ENCODE measurements at places on chromosomes 7 and 10.

GRCh38 chr7:47340517-47340916, 241.4 kb downstream of the TNS3 start:
- DNase-seq = no peak

DNA sequence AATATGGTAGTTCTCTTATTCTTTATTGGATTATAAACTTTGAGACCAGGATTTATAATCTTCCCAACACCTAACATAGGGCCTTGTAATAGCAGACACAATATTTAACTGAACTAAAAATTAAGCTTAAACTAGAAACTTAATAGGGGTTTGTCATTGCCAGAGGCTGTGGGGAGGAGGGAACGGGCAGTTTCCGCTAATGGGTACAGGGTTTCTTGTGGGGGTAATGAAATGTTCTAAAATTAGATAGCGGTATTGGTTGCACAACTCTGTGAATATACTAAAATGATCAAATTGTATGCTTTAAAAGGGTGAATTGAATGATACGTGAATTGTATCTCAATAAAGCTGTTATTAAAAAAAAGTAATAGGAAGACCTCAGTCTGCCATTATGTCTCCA, 45.4 kb downstream of the NT5C2 start:
- DNase-seq = no peak

- DNase-seq = no peak
Measured at GRCh38 chr10:67670401-67670800, 25.6 kb downstream of the CTNNA3 start.

- DNase-seq = no peak
Measured at GRCh38 chr10:78616125-78616695, 452.6 kb upstream of the ZMIZ1 start.

GRCh38 chr7:71470830-71471229, 338.9 kb downstream of the GALNT17 start:
- no peak for DNase-seq

- DNase-seq = no peak
Measured at GRCh38 chr10:34978080-34978479, 112.1 kb downstream of the CUL2 start.

- DNase-seq = peak; percentile 42
Measured at GRCh38 chr10:49649936-49650723, 29.3 kb upstream of the C10orf53 start.

GRCh38 chr7:110645060-110645459, 445.9 kb upstream of the LRRN3 start:
- no peak for DNase-seq

DNA sequence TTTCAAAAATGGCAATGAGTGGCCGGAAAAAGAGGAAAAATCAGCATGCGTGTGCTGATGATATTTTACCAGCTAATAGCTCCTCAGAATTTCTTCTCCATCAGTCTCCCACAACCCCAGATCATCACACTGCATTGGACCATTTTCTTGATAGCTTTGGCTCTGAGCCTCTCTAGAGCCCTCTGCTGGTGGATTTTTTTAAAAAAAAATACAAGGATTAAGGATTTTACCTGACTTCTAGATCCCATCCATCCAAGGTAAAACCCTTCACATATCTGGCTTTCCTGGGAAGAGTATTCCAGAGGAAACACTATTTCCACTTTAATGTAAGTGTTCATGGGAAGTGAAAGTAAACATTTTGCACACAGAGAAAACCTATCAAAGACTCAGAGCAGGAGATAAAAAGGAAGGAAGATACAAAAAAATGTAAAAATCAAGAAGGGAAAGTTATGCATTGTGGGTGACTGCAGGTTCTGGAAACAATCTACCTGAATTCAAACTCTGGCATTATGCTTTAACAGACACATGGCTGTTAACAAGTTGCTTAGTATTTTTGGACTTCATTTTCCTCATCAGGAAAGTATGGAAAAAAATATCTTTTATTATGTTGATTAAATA, 380.9 kb downstream of the LRRTM3 start:
- DNase-seq = peak; percentile 5

GRCh38 chr10:128324058-128324827, 198.0 kb upstream of the MKI67 start:
- DNase-seq = no peak

GRCh38 chr7:44307301-44307900, 18.0 kb downstream of the CAMK2B start:
- no peak for DNase-seq

DNA sequence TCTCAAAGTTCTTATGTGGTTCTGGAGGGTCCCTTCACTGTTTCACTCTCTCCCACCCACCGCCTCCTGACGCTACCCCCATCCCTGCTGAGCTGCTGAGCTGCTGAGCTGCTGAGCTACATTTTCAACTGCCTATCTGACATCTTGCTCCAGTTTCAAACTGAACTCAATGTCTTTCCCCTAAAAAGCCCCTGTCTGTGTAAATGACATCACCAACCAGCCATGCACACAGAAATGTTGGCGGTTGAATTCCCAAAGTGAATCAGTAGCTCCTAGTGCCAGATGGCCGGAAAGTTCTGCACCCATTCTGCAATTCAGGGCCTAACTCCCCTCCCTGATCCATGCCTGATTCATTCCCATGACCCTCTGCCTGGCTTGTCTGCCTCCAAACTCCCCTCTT, 71.2 kb downstream of the WNT2 start:
- DNase-seq = no peak

DNA sequence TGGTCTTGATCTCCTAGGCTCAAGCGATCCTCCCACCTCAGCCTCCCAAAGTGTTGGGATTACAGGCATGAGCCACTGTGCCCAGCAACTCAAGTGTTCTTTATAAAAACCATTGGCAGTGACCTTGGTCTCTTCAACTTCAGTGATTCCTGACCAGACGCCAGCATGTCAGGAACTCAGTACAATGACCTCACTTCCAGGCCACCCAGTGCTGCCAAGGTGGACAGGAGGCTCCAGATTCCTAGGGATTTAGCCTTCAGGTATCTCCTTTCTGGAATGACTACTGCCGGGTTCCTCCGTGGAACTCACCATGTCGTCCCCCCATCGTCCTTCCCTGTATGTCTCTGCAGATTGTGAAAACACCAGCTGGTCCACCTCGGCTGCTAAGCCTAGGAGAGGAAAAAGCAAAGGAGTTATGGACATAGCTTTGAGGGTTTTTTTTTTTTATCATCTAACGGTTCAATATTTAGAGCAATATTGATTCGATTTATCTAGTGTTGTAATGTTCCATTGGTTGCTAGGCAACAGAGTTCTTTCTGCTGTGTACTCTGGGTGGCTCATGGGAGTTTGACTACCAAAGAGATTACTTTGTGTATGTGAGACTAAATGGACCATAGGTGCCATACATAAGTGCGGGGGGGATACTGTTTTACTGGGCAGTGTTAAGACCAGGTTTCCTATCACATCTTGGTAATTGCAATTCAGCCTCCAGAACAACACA, 425.8 kb upstream of the AUTS2 start:
- no peak for DNase-seq

DNA sequence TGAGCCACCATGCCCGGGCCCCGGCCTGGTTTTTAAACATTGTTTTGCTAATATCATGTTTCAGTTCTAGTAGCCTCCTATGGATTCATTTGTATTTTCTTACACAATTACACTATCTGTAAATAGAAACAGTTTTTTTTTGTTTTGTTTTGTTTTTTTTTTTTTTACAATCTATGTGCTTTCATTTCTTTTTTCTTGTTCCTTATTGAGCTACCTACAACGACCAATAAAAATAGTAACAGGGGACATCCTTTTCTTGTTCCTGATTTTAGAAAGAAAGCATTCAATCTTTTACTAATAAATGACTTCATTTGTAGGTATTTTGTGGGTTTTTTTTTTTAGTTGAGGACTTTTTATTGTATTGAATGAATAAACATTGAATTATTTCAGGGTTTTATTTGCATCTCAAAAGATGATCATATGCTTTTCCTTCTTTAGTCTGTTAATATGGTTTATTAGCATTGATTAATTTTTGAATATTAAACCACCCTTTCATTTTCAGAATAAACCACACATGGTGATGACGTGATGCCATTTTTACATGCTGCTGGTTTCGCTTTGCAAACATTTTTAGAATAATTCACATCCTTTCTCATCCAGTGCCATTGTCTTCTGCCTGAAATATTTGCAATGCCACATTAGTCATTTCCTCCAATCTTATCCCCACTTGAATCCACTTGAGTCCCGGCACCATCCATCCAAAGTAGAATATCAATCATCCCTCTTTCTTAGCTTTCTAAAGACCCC, 18.1 kb upstream of the AKR1E2 start:
- no peak for DNase-seq

DNA sequence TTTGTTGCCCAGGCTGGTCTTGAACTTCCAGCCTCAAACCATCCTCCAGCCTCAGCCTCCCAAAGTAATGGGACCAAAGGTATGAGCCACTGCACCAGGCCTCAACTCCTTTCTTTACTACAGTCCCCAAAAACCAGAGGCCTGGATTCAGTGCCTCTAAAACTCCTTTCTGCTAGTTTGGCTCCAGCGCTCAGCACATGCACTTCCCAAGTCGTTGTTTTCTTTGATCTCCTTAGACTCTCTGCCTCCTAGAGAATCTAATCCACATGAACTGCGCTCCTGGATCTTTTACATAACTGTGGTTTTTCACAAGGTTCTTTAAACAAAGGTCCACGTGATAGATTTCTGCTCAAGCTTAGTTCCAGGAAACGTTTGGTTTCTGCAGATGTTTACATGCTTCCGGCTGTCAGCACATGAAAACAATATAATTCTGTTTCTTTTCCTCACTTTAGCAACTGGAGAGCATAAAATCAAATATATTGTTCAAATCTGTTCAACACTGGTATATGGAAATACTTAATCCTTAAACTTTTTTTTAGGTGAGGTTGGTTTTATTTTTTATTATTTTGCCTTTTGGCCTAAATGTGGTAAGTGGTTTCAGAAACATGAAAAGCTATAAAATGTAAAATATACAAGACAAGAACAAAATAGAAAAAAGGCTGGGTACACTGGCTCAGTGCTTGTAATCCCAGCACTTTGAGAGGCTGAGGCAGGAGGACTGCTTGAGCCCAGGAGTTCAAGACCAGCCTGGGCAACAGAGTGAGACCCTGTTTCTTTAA, 270.5 kb upstream of the MKLN1 start:
- no peak for DNase-seq

DNA sequence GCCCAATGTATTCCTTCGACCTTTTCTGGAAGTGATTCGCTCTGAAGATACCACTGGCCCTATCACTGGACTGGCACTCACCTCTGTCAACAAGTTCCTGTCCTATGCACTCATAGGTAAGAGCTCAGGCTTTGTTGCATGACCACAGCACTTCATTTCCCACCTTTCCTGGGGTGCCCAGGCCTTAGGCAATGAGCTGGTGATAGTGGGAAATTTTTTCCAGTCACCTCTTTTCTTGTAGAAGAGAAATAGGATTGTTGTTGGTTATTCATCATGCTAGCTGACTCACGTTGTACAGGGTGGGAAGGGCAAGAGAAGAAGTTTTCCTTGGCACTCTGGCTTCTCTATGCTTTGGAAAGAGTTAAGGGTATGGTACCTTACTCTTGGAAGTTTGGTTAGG, 51.4 kb upstream of the NFKB2 start:
- no peak for DNase-seq

DNA sequence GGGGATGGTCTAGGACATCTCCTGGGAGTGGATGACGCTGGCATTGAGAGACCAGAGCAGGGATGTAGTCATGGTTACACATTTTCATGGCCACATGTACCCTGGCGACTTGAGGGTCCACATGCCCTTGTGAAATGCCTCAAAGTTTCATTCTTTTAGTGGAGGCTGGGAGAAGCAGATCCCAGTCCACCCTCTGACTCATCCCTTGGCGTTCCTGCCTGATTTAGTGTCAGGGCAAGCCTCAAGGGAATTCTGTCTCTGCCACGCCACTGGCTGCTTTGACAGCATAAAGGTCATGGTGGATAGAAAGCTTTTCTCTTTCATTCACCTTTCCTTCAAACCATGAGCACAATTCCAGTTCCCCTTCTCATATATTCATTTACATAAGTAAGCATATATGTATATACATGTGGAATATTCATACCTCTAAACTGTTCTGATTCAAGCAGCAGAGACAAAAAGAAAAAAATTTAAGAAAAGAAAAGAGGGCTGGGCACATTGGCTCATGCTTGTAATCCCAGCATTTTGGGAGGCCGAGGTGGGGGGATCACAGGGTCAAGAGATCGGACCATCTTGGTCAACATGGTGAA, 21.8 kb upstream of the KIF5B start:
- DNase-seq = no peak

DNA sequence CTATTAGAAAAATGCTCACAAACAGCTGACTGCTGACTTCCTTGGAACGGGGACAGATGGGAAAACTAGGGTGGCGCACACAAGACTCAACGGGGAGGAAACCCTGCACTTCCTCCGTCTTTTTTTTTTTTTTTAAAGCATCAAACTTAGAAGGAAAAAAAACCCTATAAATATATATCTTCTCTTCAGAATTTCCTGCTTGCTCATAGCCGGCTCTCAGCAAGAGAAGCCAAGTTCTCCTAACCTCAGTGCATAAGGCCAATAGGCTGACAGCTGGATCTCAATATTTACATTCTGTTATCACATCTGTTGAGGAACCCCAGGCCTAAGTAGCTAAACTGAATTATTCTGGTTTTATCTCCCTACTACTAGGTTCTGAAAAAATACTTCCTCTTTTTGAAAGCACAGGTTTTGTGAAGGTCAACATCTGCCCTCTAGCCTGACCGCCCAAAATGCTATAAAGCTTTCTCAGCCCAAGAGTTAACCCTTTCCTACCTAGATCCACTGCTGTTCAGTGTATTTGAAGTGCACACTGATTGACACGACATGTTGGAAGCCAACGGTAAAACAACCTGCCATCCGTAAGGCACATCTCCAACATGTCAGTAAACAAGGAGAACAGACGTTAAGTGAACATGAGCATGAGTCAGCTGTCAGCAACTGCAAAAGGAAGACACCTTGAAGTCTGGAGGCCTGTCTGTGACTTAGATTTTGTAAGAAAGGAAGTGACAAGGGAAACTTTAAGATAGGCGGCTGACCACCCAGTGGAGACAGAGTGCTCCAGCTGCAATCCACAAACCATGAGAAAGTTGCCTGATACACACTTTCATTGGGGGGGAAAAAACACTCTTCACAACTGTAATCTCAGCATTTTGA, 83.8 kb downstream of the EBLN1 start:
- no peak for DNase-seq

GRCh38 chr10:19719284-19719683, 96.9 kb upstream of the PLXDC2 start:
- no peak for DNase-seq

DNA sequence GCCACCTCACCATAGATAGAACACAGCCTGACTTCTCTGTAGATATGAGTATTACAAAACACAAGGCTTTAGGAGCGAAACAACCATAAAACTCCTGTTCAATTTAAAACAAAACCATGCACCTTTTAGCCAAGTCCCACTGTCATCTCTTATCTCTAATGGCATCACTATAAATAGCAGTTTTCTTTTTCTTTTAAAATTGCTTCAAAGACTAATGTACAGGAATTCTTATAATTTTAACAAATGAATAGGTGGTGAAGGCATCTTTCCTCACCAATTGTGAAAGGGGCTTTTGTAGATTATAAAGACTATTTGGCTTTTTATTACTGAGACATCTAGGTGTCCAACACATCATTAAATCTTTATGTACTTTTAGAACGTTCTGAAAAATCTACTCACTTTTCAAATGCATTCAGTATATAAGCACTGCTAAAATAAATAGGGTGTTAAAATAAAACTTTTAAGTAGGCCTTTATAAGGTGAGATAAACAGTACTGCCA, 205.7 kb upstream of the GRM3 start:
- DNase-seq = no peak

All from germinal center (tissue), 1 donor.